ENCODE measurements at places on chromosomes 4 and X. TPM values are rescaled to one million over a fixed set of nuclear protein-coding genes. Genes with fewer than 3 reads are reported as not detected.
A peak's percentile ranks its signal among the peaks of the same experiment; 100 is the strongest.

DNA sequence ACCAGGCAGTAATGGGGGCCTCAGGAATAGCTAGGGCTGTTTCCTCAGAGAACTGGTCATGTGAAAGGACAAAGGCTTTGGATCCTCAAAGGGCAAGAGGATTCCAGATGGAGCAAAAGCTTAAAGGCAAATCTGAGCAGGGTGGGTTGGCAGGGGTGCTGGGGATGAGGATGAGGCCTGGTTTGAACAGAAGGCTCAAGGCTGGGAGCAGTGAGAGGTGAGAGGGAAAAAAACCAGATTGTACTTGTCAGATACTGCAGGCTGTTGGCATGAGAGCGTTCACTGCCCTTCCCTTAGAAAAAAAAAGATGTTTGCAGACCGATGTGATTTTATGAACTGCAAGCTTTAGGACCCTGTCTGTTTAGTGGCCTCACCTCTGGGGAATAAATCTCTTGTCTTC lies 75.3 kb upstream of the PLAC1 start:
- DNase-seq: no peak
- no peaks in the 10 kb centered on the region for H3K36me3 ChIP-seq
- H3K27ac ChIP-seq: no peak overlapping the region
- H3K4me3 ChIP-seq: no peak overlapping the region
- H3K4me1 ChIP-seq: no peaks in the 10 kb centered on the region

DNA sequence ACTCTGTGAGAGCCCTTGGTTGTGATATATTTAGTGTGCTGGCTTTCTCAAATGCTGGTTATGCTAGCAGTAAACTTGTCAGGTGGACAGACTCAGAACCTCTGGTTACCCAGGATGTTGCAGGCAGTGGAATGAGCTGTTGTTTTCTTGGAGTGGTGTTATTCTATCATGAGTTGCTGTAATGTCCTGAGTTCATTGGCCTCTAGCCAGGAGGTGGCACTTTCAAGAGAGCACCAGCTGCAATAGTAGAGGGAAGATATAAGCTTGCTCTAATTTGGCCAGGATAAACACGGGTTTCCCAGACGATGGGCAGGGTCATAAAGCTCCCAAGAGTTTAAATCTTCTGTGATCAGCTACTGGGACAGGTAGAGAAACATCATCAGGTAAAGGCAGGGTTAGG lies 95.0 kb upstream of the UBQLN2 start:
- DNase-seq: no peak
- H3K4me3 ChIP-seq: no peak overlapping the region
- peaks cover 11% of the 10 kb centered on the region for H3K27me3 ChIP-seq
- H3K36me3 ChIP-seq: no peaks in the 10 kb centered on the region
- no peaks in the 10 kb centered on the region for H3K4me1 ChIP-seq

The CLNK gene
- not detected for total RNA-seq

DNA sequence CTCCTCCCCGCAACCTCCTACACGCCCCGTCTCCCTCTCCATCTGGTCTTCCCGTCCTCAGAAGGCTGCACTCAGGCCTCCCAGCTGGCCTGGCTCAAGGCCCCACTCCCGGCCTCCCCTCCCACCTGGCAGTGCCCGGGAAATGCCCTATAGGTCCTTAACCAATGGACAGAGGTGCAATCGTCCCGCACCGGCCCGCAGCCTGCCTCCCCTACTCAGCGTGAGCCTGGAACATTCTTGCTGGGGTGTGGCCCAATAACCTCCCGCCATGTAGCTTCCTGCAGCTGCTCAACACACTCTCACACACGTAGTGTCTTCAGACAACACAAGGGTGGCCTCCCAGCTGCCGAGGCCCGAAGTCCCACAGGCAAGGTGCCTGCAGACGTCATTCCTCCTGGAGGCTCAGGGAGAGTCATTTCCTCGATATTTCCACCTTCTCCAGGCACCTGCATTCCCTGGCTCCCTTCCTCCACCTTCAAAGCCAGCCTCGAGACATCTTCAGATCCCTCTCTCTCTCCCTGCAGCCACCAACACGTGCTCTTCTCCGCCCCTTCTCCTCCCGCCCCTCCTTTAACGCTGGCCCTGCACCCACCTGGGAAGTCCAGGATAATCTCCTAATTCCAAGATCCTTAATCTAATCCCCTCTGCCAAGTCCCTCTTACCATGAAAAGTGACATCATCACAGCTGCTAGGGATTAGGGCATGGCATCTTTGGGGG lies 56.2 kb downstream of the ADRA2C start:
- no peak overlapping the region for H3K27ac ChIP-seq
- no peak overlapping the region for H3K4me3 ChIP-seq
- no peak for DNase-seq
- H3K27me3 ChIP-seq: no peaks in the 10 kb centered on the region
- H3K4me1 ChIP-seq: peaks cover 7% of the 10 kb centered on the region

The PRMT9 gene
- total RNA-seq: 9.4 TPM

- H3K36me3 ChIP-seq: no peaks in the 10 kb centered on the region
- H3K27me3 ChIP-seq: no peaks in the 10 kb centered on the region
- no peak overlapping the region for H3K4me3 ChIP-seq
- H3K27ac ChIP-seq: no peak overlapping the region
Measured at GRCh38 chr4:4776335-4776734, 83.1 kb upstream of the MSX1 start.

DNA sequence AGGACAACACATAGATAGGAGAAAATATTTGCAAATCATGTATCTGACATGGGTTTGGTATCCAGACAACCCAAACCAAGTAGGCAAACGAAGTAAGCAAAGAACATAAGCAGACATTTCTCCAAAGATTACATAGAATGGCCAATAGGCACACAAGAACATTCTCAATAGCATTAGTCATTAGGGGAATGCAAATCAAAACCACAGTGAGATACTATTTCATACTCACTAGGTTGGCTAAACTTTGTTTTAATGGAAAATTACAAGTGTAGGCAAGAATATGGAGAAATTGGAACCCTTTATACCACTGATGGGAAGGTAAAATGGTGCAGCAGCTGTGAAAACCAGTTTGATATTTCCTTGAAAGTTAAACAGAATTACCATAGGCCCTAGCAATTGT lies 74.7 kb downstream of the CHRNA9 start:
- no peak overlapping the region for H3K4me3 ChIP-seq
- H3K4me1 ChIP-seq: peaks cover 5% of the 10 kb centered on the region
- H3K36me3 ChIP-seq: no peaks in the 10 kb centered on the region
- H3K27me3 ChIP-seq: no peaks in the 10 kb centered on the region

GRCh38 chrX:129793604-129794191 lies 13.9 kb downstream of the SASH3 start:
- no peaks in the 10 kb centered on the region for H3K4me1 ChIP-seq
- no peaks in the 10 kb centered on the region for H3K36me3 ChIP-seq
- no peaks in the 10 kb centered on the region for H3K27me3 ChIP-seq

DNA sequence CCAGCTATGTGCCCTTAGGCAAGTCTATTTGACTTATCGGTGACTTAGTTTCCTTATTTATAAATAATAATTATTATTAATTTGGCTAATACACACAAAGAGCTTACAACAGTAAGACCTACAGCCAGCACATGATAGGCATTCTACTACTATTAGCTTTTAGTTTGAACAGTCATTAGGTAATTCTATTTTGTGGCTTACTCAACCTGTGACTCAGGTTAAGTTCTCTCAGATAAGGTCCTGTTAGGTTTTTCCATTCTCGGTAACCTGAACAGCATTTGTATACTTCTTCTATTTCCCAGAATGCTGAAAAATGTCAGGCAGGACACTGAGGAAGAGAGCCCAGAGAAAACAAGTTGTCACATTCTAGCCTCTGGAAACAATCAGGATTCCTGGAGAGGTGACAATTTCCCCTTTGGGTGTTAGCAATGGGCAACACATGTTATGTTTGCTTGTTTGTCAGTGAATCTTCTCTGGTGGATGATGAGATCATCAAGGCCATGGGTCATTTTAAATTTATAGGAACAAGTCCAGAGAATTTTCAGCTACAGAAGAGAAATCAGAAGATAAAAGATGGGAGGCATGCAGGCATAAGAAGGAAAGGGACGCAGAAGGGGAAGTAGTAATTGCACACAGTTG lies 2144.7 kb downstream of the PCDH7 start:
- H3K27ac ChIP-seq: no peak overlapping the region
- H3K36me3 ChIP-seq: no peaks in the 10 kb centered on the region
- H3K27me3 ChIP-seq: no peaks in the 10 kb centered on the region
- no peak for DNase-seq
- H3K4me3 ChIP-seq: no peak overlapping the region

The HPGD gene
- total RNA-seq: 3.6 TPM

The PAGE4 gene
- 3.9 TPM for total RNA-seq

GRCh38 chr4:7124689-7125442 lies 57.0 kb upstream of the GRPEL1 start:
- no peak overlapping the region for H3K4me3 ChIP-seq
- H3K27me3 ChIP-seq: no peaks in the 10 kb centered on the region
- peak; percentile 58 for DNase-seq
- H3K4me1 ChIP-seq: no peaks in the 10 kb centered on the region
- peak overlapping the region; percentile 37 for H3K27ac ChIP-seq

- DNase-seq: no peak
- peaks cover 14% of the 10 kb centered on the region for H3K4me1 ChIP-seq
- no peak overlapping the region for H3K27ac ChIP-seq
- H3K27me3 ChIP-seq: no peaks in the 10 kb centered on the region
- H3K4me3 ChIP-seq: no peak overlapping the region
Measured at GRCh38 chr4:38615847-38616246, 48.2 kb upstream of the KLF3 start.

DNA sequence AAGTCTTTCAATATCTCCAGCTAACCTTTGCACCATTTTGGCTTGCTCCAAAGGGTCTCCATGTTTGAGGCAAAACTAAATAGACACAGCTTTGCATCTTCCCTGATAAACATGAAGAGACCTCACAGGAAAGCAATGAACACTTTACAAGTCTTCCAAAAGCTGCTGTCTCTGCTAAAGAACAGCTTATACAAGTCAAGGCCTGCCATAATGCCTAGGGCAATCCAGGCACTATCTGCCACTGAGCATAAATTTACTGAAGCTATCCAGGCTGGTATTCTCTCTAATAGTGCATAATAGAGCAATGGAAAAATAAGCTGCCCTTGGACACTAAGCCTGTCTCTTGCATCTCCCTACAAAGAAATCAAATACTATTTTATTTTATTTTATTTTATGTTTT lies 60.1 kb upstream of the S100G start:
- peaks cover 3% of the 10 kb centered on the region for H3K36me3 ChIP-seq
- no peaks in the 10 kb centered on the region for H3K4me1 ChIP-seq
- DNase-seq: no peak
- H3K27ac ChIP-seq: no peak overlapping the region
- H3K4me3 ChIP-seq: no peak overlapping the region

DNA sequence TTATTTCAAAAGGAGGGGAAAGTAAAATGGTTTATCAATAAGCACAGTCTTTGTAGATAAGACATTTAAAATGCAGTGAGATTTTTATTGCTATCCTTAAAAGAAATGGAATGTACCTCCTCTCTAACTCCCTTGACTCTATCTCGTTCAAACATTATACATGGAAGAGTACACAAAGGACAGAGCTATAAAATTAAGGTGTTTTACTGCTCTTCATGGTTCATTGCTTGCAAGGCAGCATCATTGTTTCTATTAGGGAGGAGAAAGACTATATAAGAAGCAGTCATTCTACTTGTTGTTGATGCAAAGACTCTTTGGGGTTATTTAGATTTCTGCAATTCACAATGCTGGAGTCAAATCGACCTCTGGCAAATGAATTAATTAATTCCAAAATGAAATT lies 380.2 kb upstream of the NDST3 start:
- no peak overlapping the region for H3K27ac ChIP-seq
- H3K36me3 ChIP-seq: no peaks in the 10 kb centered on the region
- no peaks in the 10 kb centered on the region for H3K4me1 ChIP-seq
- DNase-seq: no peak
